ENCODE measurements at places on chromosomes 6 and 20.
A peak's percentile ranks its signal among the peaks of the same experiment; 100 is the strongest.

GRCh38 chr6:53014744-53015143 lies 19.7 kb upstream of the GSTA4 start:
- H3K4me1 ChIP-seq = no peaks in the 10 kb centered on the region
- no peak for DNase-seq
- H3K27me3 ChIP-seq = no peaks in the 10 kb centered on the region

DNA sequence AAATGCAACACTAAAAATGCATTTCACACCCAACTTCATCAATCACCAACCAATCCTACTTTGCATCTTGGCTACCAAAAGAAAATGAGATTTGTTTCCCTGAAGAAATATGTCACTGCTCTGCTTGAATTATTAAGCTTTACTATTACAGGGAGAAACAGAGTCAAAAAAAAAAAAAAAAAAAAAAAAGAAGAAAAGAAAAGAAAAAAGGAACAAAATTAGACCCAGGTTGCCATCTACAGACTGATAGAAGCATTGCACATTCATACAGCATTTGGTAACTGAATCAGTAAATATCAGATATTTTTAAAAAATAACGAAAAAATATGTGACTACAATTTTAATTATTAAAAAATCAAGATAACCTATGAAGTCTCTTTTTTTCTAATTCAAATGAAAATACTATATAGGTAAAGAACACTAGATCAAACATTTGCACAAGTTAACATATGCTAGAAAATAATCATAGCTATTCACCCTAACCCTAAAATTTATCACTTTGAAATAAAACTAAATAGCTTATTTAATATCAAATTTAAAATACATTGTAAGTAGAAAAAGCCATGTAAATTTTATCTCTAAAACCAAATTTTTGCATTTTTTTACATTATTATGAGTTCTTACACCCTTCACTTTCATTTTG lies 83.3 kb downstream of the DCDC2 start:
- DNase-seq = no peak
- no peaks in the 10 kb centered on the region for H3K27me3 ChIP-seq
- H3K4me1 ChIP-seq = no peaks in the 10 kb centered on the region
- H3K36me3 ChIP-seq = no peaks in the 10 kb centered on the region

- no peaks in the 10 kb centered on the region for H3K4me1 ChIP-seq
- DNase-seq = no peak
- H3K27ac ChIP-seq = no peak overlapping the region
- H3K36me3 ChIP-seq = no peaks in the 10 kb centered on the region
- no peak overlapping the region for H3K4me3 ChIP-seq
Observed at GRCh38 chr6:19866985-19867627, 29.9 kb downstream of the ID4 start.

- peak overlapping the region; percentile 43 for H3K4me3 ChIP-seq
- no peak for DNase-seq
- H3K27ac ChIP-seq = no peak overlapping the region
- peaks cover 8% of the 10 kb centered on the region for H3K36me3 ChIP-seq
- H3K27me3 ChIP-seq = no peaks in the 10 kb centered on the region
- H3K4me1 ChIP-seq = peaks cover 20% of the 10 kb centered on the region
Observed at GRCh38 chr20:539848-540247, 3.7 kb downstream of the CSNK2A1 start.

- H3K4me3 ChIP-seq = no peak overlapping the region
- H3K4me1 ChIP-seq = peaks cover 11% of the 10 kb centered on the region
- H3K27ac ChIP-seq = no peak overlapping the region
- H3K36me3 ChIP-seq = peaks cover 3% of the 10 kb centered on the region
Observed at GRCh38 chr6:31858707-31859106, 3.9 kb downstream of the NEU1 start.

- no peaks in the 10 kb centered on the region for H3K27me3 ChIP-seq
- no peak for DNase-seq
- H3K4me3 ChIP-seq = no peak overlapping the region
- no peak overlapping the region for H3K27ac ChIP-seq
- no peaks in the 10 kb centered on the region for H3K4me1 ChIP-seq
- H3K36me3 ChIP-seq = no peaks in the 10 kb centered on the region
Observed at GRCh38 chr20:36314734-36315544, 8.8 kb downstream of the DLGAP4 start.

GRCh38 chr20:62117658-62118057 lies 4.6 kb upstream of the LSM14B start:
- H3K27me3 ChIP-seq = no peaks in the 10 kb centered on the region
- DNase-seq = no peak
- H3K27ac ChIP-seq = no peak overlapping the region
- no peak overlapping the region for H3K4me3 ChIP-seq
- H3K4me1 ChIP-seq = no peaks in the 10 kb centered on the region

DNA sequence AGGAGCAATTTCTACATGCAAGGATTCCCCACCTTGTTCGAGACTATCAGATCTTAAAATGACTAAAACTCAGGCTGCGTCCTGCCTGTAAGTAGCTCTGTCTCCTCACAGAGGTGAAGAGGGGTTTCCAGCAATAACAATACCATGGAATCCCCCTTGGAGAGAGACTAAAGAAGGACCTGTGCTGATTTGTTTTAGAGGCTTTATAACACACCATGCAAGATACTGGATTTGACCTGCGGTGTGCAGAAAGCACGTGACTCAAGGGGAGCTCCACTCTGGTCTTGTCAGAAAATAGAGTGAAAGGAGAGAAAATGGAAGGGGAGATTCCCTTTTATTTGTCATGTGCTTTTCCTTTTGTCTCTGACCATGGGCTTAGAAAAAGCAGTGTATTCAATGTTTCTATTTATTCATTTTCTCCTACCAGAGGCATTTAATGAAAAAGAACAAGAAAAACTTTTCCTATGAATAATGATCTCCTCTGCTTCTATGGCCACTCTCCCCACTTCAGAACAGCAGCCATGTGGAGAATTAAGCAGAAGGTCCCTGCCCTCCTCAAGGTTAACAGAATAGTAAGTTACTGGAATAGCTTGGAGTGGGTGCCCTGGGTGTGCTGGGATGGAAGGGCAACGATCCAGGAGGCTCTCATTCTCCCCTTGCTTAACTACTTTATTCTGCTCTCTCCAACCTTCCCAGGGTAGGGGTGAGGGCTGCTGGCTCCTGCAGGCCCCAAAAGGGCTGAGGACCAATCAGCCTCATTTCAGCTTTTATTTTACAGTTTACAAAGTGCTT lies 19.2 kb upstream of the MRPS10 start:
- peak overlapping the region; percentile 68 for H3K27ac ChIP-seq
- peak overlapping the region; percentile 23 for H3K4me3 ChIP-seq
- peak; percentile 41 for DNase-seq

DNA sequence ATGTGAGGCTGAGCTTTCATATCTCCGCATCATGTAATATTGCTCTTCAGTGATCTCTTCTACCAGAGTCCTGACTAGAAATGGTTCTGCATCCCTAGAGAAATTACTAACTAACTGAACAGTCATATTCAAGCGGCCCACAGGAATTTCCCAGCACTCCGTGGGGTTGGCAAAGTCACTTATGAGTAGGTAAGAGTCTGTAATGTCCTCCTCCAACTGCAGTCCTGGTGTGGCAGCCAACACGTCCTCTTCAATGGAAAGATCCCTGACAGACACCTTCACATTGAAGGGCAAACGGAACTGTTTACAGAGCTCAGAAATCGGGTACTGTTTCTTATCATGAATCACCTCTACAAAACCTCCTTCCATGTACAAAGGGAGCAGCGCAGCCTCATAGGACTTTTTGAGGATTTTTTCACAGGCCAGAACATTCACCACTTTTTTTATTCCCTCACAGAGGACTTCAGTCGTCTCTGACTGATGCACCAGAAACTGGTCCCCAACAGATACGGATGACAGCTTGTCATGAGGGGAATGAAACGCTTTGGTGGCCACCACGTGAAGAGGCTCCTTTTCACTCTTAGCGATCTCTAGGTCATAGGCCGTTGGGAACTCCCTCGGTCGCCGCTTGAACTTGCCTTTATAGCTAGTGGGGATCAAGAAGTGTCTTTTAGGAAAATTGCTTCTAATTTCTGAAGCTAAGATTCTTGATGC lies 87.7 kb downstream of the THEMIS start:
- no peaks in the 10 kb centered on the region for H3K36me3 ChIP-seq
- DNase-seq = no peak
- H3K4me3 ChIP-seq = no peak overlapping the region
- no peaks in the 10 kb centered on the region for H3K27me3 ChIP-seq
- H3K4me1 ChIP-seq = no peaks in the 10 kb centered on the region

GRCh38 chr20:25056690-25057233 lies 1.2 kb downstream of the ACSS1 start:
- H3K27me3 ChIP-seq = no peaks in the 10 kb centered on the region
- H3K36me3 ChIP-seq = no peaks in the 10 kb centered on the region
- DNase-seq = no peak

- no peaks in the 10 kb centered on the region for H3K27me3 ChIP-seq
- DNase-seq = no peak
- H3K36me3 ChIP-seq = no peaks in the 10 kb centered on the region
- no peak overlapping the region for H3K27ac ChIP-seq
- no peak overlapping the region for H3K4me3 ChIP-seq
- H3K4me1 ChIP-seq = peaks cover 11% of the 10 kb centered on the region
Observed at GRCh38 chr6:33751771-33752645, 5.3 kb upstream of the IP6K3 start.

GRCh38 chr6:43509984-43510826 lies at the start of gene LRRC73:
TSS of gene LRRC73 (minus strand) at chr6:43510346. CDS start at chr6:43509785, 561 bp downstream.
- no peak for DNase-seq
- no peak within 1 kb of the TSS for H3K27ac ChIP-seq
- H3K27me3 ChIP-seq = no peaks in the 10 kb centered on the region
- H3K36me3 ChIP-seq = peaks cover 13% of the 10 kb centered on the region
- peaks cover 4% of the 10 kb centered on the region for H3K4me1 ChIP-seq
- peak within 1 kb of the TSS; percentile 65 for H3K4me3 ChIP-seq

GRCh38 chr6:169798764-169799473 lies 47.5 kb downstream of the ERMARD start:
- no peak for DNase-seq
- peaks cover 3% of the 10 kb centered on the region for H3K27me3 ChIP-seq
- H3K4me3 ChIP-seq = no peak overlapping the region
- H3K4me1 ChIP-seq = peaks cover 5% of the 10 kb centered on the region

DNA sequence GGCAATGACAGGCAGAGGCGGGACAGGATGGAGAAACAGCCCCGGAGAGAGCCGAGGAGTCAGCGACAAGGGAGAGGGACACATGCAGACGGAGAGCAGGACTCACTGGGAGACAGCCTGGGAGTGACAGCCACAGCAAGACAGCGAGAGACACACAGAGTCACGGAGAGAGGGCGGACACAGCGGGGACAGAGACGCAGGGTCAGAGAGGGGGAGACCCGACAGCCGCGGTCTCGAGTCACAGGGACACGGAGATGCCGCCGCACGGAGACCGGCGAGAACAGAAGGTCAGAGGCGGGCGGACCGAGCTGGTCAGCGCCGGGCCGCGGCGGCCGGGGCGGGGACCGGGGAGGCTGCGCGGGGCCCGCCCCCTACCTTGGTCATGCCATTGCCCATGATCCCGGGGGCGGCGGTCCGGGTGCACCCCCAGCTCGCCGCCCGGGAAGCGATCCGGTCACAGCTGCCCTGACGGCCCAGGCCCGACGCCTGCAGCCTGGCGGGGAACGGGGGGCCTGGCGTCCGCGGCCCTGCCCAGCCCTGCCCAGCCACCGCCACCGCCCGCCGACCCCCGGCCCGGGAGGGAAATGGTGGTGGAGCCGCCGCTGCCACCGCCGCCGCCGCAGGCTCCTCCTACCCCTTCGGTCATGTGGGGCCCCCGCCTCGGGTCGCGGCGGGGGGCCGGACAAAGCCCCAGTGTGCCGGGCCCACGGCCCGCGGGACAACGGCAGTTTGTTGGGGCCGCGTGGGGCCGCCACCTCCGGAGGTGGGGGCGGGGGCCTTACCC lies at the start of the genes DUSP15 and TTLL9:
Gene DUSP15 (minus strand): TSS at position 586 of the 784 bp plus-strand sequence. CDS start 190 bp downstream, at position 396.
Gene TTLL9 (plus strand): TSS at position 693 of the 784 bp plus-strand sequence. CDS start 493 bp downstream, outside the sequence.
- H3K27ac ChIP-seq = no peak within 1 kb of the TSS
- peaks cover 13% of the 10 kb centered on the region for H3K4me1 ChIP-seq

GRCh38 chr20:57212534-57213276 lies 53.7 kb downstream of the BMP7 start:
- peaks cover 1% of the 10 kb centered on the region for H3K27me3 ChIP-seq
- no peaks in the 10 kb centered on the region for H3K36me3 ChIP-seq
- H3K4me3 ChIP-seq = no peak overlapping the region
- H3K4me1 ChIP-seq = no peaks in the 10 kb centered on the region
- no peak for DNase-seq

DNA sequence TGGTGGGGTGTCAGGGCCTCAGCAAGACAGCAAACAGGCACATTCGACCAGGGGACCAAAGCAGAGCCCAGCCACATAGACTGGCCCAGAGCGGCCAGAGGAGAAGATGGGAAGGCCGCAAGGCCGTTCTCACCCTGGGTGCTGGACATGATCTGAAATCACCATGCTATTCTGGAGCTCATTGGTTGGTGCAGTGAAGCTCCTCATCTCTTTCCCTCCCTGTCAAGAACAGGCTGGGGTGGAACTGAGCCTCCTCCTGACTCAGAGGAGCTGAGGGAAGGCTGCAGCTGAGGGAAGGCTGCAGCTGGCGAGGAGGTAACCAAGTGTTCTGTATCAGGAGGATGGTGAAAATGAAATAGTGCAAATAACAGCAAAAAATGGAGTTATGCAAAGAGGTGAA lies 80.0 kb downstream of the AKAP7 start:
- H3K27ac ChIP-seq = no peak overlapping the region
- no peak for DNase-seq
- H3K4me1 ChIP-seq = no peaks in the 10 kb centered on the region

- no peaks in the 10 kb centered on the region for H3K4me1 ChIP-seq
- H3K27ac ChIP-seq = no peak overlapping the region
Observed at GRCh38 chr20:59596690-59597089, 7.7 kb upstream of the PHACTR3 start.

GRCh38 chr6:75106426-75106825 lies 99.4 kb downstream of the COL12A1 start:
- no peaks in the 10 kb centered on the region for H3K4me1 ChIP-seq
- no peak for DNase-seq
- H3K27ac ChIP-seq = no peak overlapping the region
- no peaks in the 10 kb centered on the region for H3K36me3 ChIP-seq
- H3K27me3 ChIP-seq = no peaks in the 10 kb centered on the region

- DNase-seq = no peak
- no peaks in the 10 kb centered on the region for H3K36me3 ChIP-seq
- H3K27ac ChIP-seq = no peak overlapping the region
- no peaks in the 10 kb centered on the region for H3K27me3 ChIP-seq
- no peak overlapping the region for H3K4me3 ChIP-seq
Observed at GRCh38 chr6:44058617-44059358, 68.5 kb downstream of the MRPL14 start.

Measured in GM12878 (cell line).